Pulmonary artery endothelial cell (primary cell): ENCODE measurements at places on chromosomes 13 and 19. TPM values are rescaled to one million over a fixed set of nuclear protein-coding genes. Genes with fewer than 3 reads are reported as not detected.

The URI1 gene
- 35.4 and 41.8 TPM in 2 replicates for total RNA-seq

The STAP2 gene
- total RNA-seq: 8.1 and 10.3 TPM in 2 replicates

The JOSD2 gene
- total RNA-seq: 18.3 and 22.0 TPM in 2 replicates

The CGB7 gene
- total RNA-seq: 0.33 TPM in 1 of 2 replicates, not detected in the other

The LRRC63 gene
- total RNA-seq: 0.07 TPM in 1 of 2 replicates, not detected in the other

The PRR19 gene
- total RNA-seq: 0.21 and 0.26 TPM in 2 replicates

The ARHGEF7 gene
- total RNA-seq: 155 and 220 TPM in 2 replicates

The ZNF98 gene
- total RNA-seq: not detected in 2 replicates

The PRKCSH gene
- total RNA-seq: 154 and 185 TPM in 2 replicates

The RHPN2 gene
- 2.4 and 3.3 TPM in 2 replicates for total RNA-seq

The FAM124A gene
- total RNA-seq: 6.7 and 7.0 TPM in 2 replicates
